ENCODE measurements at places on chromosomes 16 and 17.

- DNase-seq, result no peak
Observed at GRCh38 chr17:1109606-1110540, 69.9 kb downstream of the ABR start.

GRCh38 chr17:82217530-82218204 is 5.0 kb upstream of the CCDC57 start:
- DNase-seq, result peak; percentile 55

- DNase-seq, result peak; percentile 25
Observed at GRCh38 chr17:64262198-64262999, 661 bp downstream of the TEX2 start.

- no peak for DNase-seq
Observed at GRCh38 chr16:69939821-69940585, 11.1 kb upstream of the CLEC18A start.

- DNase-seq, result no peak
Observed at GRCh38 chr16:89717688-89718505, 2.8 kb downstream of the VPS9D1 start.

- DNase-seq, result no peak
Observed at GRCh38 chr16:77327717-77328116, 107.1 kb downstream of the ADAMTS18 start.

DNA sequence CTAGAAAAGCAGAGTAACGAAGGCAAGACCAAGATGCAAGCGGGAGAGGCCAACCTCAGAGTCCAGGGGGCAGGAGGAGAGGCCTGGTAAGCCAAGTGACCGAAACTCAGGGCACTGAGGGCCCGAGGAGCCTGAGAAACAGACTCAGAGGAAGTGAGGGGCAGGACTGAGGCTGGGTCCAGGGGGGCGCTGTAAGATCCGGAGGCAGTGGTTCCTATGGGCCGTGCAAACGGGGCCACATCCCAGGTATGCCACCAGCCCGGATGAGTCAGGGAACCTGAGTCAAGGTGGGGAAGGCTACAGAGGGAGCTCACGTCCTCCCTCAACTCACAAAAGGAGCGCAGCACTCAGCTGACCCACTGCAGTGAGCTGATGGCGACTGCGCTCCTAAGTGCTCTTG is 8.3 kb downstream of the ZDHHC7 start:
- no peak for DNase-seq

GRCh38 chr17:79826204-79826680 is 13.0 kb downstream of the CBX4 start:
- DNase-seq, result no peak

DNA sequence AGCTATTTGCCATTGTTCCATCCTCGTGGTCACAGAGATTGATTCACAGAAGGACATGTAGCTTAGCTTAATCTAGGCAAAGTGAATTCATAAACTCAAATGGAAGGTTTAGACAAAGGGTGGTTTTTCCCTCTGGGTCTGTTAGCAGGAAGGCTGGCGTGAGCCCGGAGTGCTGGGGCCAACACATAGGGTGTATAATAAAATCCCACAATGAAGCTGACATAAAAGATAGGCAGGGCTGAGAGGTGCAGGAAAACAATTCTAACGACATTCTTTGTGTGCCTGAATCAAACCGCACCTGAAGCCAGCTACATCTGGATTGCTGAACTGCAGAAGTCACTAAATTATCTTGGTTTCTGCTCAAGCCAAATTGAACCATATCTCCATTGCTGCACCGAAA is 173.9 kb downstream of the MAF start:
- DNase-seq, result no peak

DNA sequence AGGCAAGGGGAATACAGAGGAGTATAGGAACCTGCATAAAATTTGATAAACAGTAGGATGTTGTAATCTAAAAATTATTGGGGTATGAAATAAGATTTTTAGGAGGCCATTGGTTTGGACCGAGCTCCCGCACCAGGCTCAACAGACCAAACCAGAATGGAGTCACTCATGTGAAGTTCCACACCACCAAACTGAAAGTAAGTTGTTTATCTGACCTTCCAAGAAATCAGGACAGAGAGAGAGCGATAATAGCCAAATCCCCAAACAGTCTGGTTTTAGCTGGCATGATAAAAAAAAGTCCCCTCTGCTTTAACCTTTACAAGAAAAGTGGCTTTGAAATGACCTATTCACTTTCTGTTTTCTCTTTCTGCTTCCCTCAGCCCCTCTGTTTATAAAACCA is 45.7 kb upstream of the SIAH1 start:
- no peak for DNase-seq

GRCh38 chr16:16151315-16151714 is 72.0 kb downstream of the ABCC6 start:
- no peak for DNase-seq

DNA sequence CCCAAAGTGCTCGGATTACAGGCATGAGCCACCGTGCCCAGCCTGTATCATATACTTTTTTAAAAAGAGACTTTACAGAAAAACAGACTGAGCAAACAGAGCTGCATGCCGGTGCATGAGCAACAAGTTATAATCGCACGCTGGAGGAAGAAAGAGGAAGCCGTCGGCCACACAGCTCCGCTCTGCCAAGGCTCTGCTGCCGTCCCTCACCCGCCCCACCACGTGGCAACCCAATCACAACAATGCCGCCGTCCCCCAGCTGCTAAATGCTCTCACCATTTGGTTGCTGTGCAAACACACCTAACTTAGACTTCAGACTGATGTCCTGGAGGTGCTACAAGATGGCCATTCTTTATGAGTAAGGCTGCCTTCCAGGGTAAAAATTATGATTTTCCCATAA is 83.5 kb downstream of the ADCY9 start:
- DNase-seq, result no peak

DNA sequence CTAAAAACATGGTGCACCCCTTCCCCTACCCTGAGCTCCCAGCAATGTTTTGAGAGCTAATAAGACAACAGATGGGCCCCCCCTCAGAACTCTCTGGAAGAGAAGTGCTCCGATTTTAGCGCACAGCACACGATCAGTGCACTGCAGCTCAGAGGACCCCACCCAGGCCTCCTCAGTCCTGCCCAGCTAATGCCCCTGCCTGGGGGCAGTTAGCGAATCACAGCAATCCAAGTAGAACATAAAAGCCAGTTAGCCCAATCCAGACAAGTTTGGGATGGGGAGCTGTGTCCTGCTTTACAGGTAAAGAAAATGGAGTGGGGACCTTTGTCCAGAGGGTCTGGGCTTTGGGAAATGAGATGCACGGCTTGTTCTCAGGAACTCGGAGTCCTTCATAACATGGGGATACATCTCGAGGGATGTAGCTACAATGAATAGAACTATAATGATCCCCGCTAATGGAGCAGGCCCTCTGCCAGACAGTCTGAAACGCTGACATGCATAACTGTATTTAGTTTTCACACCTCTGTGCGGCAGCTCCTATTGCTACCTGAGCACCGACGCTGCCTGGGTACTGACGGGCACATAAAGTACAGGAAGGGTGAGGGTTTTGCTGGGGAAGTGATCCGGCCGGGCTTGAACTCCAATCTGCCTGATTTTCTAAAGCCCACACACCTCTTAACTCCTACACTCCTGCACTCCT is 29.7 kb upstream of the CDC42EP4 start:
- DNase-seq, result no peak

DNA sequence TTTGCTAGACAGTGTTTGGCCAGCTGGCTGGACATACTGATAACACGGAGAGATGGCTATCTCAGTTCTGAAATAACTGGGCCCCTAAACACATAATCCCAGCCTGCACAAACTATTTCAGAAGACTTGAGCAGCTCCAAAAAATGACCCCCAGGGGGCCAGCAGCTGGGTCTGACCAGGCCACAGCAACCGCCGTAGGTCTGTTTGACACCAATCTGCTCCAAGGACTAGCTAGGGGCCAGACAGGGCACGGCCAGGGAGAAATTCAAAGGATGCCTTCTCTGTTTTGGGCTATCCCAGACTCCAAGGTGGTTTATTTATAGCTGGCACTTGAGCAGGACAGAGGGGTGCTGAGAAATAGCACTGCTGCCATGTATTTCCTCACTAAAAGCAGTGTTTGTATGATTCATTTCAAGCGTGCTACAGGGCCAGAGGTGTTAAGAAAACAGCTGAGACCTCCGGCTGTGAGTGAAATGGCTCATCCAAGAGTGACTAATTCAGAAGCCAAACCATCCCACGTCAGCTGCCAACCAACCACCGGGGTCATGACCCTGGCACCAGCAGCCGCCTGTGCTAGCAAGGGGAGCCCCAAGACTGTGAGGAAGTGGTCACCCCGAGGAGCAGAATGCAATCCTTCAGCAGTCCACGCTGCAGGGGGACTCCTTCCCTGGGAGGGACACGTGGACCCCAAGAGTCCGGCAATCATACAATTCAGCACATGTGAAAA is 5.7 kb downstream of the GGA2 start:
- DNase-seq, result peak; percentile 96

- no peak for DNase-seq
Observed at GRCh38 chr17:27628376-27628775, 2.6 kb upstream of the LGALS9 start.

DNA sequence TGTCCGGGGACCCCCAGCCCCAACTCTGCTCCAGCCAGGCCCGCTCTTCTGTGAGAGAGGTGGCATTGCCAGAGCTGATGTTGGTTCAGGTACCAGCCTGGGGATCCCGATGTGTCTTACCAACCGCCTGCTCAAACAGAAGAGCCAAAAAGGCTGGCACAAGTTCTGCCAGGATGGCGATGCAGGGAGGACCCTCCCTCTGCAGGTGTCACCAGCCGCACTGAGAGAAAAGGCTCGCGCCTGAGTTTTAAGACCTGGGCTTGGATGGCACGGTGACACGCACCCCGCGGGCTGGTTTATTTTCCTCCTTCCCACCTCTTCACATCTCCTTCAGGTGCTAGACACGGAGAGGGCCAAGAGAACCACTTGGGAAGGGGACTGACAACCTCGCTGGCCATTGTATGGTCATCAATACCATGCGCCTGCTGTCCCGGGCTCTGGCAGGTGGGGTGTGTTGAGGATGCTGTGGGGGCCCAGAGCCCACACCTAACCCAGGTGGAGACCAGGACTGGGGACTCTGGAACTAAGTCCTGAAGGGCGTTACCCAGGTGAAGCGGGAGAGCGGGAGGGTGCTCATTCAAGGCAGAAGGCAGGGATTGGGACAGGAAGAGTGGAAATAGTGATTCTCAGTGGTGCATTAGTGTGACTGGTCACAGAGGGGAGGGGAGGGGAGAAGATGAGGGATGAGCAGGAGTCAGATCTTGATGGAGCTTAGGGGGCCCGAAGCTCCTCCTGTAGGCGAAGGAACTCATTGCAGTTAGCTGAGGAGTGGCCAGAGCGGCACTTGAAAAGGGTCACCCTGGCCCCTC is 16.3 kb downstream of the FOXJ1 start:
- no peak for DNase-seq

- DNase-seq, result no peak
Observed at GRCh38 chr16:14444979-14445810, 184.9 kb downstream of the PARN start.

DNA sequence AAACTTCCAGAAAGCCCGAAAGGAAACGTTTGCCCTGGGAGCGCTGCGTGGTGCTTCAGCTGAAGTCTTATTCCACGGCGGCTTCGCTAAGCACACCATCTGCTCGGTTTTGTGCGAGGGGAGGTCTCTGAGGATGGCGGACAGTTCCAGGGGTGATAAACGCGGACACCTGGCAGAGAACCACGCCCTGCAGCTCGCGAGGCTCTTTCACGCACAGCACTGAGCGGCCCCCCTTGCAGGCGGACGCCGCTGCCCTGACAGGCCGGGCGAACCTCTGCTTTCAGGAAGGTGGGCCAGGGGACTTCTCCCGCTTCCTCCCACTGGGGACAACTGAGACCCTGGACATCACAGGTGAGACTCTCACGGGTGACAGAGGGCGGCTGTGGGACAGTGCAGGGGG is 3.7 kb downstream of the MVD start:
- DNase-seq, result no peak

- no peak for DNase-seq
Observed at GRCh38 chr17:73630531-73630930, 13.7 kb downstream of the SDK2 start.

DNA sequence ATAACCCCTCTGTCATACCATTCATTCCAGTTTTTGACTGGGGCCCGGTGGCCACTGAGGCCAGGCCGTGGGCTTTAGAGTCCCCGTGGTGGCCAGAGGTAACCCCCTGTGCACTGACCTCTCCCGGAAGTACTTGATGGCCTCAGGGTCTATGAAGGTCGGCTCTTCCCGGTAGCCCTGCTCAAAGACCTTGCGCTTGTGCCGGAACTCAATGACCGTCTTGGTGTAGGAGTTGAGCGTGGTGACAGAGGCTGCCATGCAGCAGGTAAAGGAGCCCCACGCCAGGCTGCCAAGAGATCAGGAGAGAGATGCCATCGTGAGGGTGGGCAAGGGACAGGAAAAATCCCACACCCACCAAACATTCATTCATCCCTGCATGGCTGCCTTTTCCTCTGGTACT is 234.8 kb downstream of the GSG1L start:
- DNase-seq, result no peak

DNA sequence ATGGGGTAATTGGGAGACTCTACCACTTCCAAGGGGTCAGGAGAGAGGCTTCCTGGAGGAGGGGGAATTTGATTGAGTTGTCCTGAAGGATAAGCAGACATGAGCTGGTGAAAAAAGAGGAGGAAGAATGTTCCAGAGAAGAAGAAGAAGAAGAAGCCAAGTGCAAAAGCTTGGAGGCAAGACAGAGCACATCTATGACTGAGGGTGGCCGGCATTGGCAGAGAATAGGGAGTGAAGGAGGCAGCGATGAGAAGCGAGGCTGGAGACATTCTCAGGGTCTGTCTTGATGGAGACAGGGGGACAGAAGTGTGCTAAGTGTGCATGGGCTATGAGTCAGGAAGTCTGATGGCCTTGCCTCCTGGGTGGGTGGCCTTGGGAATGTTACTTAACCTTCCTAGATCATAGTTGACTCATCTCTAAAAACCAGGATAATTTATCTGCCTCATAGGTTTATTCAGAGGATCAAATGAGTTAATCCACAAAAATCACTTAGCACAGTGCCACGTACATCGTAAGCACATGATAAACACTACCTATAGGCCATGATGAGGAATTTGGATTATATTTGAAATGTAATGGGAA is 171.7 kb downstream of the ABCC12 start:
- no peak for DNase-seq

DNA sequence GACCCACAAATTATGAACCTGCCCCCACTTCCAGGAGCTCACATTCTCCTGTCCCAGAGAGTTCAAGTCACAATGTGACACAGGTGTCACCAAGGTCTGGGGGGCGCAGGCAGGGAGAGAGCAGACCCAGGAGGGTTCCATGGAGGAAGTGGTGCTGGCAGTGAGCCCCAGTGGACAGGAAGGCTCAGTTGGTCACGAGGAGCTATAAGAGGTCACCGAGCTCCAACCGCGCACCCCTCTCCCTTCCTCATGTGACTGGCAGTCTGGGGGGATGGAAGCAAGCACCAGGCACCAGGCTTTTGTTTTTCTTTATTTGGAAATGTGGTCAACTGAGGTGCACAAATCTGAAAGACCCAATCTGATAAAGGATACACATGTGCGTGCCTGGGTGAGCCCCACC is 2.5 kb downstream of the ITGAD start:
- no peak for DNase-seq

- DNase-seq, result no peak
Observed at GRCh38 chr16:74844041-74844980, 69.7 kb upstream of the FA2H start.

GRCh38 chr17:36475346-36475970 is 11.0 kb upstream of the ZNHIT3 start:
- DNase-seq, result no peak

GRCh38 chr17:80892019-80892855 is 99.4 kb upstream of the CHMP6 start:
- peak; percentile 98 for DNase-seq

GRCh38 chr17:80455784-80456183 is 20.6 kb downstream of the NPTX1 start:
- DNase-seq, result no peak

Measured in mammary epithelial cell (primary cell).